GM12865 (cell line): ENCODE measurements at places on chromosomes 2 and 18.

- no peak for DNase-seq
Measured at GRCh38 chr18:58532972-58533371, 95.9 kb downstream of the ALPK2 start.

DNA sequence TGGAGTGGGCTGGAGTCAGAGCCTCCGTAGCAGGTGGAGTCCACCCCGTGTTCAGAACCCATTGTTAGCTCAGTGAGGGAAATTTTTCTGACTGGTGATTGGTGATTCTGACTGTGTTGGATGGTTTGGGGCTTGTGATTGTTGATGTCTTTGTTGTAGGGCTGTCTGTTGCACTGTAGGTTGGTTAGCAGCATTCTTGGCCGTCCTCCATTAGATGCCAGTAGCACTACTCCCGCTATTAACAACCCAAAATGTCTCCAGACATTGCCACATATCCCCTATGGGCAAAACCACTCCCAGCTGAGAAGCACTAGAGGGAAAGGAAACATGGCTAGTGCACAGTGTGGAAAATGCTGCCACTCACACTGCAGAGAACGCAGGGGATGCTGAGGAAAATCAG is 51.7 kb downstream of the ARMC9 start:
- DNase-seq = no peak

DNA sequence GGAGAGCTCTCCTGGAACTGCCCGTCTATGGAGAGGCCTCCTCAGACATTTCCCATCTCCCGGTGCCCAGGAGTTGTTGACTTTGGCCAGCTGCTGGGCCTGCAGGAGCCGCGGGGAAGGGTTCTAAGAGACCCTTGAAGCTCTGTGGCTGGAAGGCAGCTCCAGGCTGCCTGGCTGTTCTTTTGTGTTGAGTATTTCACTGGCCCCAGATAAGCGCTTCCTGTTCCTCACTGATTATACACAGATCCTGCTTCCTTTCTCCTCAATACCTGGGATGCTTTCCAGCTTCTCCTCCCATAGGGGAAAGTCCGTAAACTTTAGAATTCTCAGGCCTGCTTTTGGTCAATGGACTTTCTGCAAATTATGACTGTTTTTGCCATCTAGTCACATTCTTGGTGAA is 57.8 kb downstream of the TGOLN2 start:
- DNase-seq = no peak

- no peak for DNase-seq
Measured at GRCh38 chr2:241904791-241905710, 35.5 kb downstream of the RTP5 start.

DNA sequence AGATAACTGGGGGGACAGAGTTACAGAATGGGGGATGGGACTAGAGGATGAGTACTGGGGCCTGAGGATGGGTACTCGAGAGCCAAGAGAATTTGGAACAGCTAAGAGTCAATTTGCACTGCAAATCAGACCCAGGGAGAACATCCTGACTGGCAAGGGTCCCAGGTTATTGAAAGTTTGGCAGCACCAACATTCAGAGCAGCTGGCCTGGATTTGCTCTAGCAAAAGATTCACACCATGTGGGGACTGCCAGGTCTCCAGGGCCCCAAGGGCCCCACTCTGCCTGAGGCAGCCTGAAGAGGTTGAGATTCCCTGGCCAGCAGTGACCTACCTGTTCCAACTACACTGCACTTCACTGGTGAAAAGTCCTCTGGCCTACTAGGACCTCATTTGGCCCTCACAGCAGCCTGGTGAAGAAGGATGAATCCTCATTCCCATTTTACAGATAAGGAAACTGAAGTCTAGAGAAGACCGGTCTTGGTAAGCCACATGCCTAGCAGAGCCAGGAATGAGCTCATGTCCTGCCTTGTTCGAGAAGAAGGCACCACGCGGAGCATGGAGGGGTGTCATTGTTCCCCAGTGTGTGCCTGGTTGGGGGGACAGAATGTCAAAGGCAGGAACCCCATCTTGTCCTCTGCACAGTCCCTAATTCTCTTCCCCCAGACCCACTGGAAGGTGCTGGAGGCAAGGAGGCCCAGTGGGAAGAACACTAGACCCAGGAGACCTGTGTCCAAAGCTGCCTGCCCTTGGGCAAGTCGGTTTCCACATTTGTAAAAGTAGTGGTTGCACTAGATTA is 258.6 kb downstream of the TNS1 start:
- DNase-seq = no peak

DNA sequence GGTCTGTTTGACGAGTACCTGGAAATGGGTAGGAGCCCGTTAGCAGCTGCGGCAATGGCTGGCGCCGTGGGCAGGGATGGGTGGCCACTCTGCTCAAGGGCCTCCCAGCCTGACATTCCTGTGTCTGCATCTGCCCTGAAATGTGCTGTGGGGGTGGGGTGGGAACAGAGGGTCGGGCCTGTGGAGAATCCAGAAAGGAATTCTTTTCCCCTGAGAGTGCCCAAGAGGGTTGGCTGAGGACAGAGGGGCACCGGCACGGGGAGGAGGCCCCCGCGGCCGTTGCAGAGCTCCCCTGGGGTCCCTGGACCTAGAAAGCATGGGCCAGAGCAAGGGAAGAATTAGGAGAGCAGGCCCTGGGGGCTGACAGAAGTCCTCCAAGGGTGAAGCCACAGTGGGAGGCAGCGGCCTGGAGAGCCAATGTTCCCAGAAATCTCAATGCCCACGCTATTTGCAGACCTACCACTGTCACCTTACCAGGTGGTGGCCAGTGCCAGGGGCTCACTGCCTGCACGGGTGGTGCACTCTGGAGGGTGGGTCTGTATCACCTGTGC is 27.8 kb downstream of the ANO7 start:
- DNase-seq = no peak

- DNase-seq = no peak
Measured at GRCh38 chr2:187550857-187551256, 3.4 kb downstream of the TFPI start.

- peak; percentile 36 for DNase-seq
Measured at GRCh38 chr18:12946549-12947284, 1.1 kb upstream of the SEH1L start.

DNA sequence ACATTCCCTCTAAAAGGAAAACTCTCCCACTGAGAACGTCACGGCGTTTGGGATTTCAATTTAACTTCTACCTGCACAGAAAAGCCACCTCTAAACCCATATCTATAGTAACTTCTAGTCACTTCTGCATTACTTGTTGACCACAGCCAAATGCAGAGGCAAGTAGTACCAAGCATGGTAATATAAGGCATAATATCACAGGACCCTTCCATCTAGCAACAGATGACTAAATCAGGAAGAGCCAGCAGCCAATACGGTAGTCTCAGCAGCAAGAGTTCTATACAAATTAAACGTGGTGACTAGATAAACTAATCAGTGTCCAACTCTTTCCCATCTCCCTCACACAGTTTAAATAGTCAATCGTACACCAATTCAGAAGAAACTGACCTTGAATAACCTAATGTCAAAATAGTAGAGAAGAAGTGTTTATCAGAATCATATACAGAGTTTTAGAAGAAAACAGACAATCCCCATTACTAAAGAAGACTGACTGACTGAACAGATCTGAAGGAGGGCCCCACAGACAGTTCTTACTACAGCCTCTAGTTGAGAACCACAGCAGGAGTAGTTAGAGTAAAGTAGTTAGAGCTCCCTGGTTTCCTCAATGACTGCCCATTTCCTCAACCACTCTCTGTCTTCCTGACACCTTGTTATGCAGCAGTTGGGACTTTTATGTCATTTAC is 30.0 kb downstream of the MEMO1 start:
- DNase-seq = peak; percentile 81

GRCh38 chr2:217061916-217062505 is 202.1 kb upstream of the TNP1 start:
- DNase-seq = no peak

DNA sequence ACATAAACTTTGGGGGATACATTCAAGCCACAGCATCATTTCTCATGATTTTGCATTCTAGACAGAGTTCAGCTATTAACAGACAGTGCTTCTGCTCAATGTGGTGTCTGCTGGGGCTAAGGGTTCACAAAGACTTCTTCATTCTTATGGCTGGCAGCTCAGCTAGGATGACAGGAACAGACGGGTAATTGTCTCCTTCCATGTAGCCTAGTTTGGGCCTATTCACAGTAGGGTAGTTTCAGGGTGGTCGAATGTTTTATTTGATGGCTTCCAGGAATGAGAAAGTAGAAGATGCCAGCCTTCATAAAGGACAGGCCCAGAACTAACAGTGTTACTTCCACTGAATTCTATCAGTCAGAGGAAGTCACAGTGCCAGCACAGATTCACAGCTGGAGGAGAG is 26.0 kb upstream of the BCL2L11 start:
- no peak for DNase-seq

DNA sequence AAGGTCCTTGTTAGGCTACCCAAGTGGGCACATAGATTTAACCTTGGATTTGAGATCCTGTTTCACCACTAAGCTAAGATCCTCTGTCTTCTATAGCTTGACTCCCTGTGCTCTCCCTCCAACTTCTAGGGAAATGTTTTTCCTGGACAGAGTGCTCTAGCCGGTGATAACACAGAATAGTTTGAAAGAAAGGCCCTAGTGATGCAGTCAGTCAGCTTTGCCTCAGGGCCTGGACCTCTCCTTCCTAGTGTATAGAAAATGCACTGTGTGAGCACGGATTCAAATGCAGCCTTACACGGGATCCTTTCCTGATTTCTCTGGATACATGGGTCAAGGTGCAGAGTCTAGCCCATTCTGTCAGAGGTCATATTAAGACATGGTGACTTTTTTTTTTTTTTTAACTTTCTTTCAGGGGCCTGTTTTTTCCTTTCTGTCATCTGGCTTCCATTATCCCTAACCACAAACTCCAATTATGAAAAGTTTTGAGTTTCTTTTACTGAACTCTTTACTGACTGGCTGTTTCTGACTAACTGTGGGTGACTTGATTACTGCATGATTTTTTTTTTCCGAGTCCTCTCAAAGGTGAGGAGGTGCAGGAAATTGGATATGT is 122.6 kb downstream of the LRP1B start:
- no peak for DNase-seq

GRCh38 chr18:63098018-63098981 is 221.3 kb downstream of the BCL2 start:
- peak; percentile 90 for DNase-seq

GRCh38 chr2:240247868-240248720 is 107.6 kb upstream of the OTOS start:
- DNase-seq = no peak

GRCh38 chr2:71603311-71603811 is 150.0 kb downstream of the DYSF start:
- DNase-seq = peak; percentile 29
